ENCODE measurements at places on chromosomes 16 and 17.

DNA sequence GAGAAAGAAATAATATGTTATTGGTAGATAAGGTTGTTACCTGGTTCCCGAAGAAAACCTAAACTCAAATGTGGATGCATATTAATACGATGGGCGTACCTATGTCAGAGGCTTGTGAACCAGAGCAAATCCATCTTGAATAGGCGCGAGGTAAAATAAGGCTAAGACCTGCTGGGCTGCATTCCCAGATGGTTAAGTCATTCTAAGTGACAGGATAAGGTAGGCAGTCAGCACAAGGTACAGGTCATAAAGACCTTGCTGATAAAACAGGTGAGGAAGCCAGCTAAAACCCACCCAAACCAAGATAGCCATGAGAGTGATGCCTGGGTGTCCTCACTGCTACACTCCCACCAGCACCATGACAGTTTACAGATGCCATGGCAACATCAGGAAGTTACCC is 1400.1 kb downstream of the CDH8 start:
- H3K27me3 ChIP-seq = no peaks in the 10 kb centered on the region
- peak overlapping the region; percentile 24 for H3K27ac ChIP-seq
- H3K36me3 ChIP-seq = no peaks in the 10 kb centered on the region
- DNase-seq = no peak
- no peak overlapping the region for H3K4me3 ChIP-seq

DNA sequence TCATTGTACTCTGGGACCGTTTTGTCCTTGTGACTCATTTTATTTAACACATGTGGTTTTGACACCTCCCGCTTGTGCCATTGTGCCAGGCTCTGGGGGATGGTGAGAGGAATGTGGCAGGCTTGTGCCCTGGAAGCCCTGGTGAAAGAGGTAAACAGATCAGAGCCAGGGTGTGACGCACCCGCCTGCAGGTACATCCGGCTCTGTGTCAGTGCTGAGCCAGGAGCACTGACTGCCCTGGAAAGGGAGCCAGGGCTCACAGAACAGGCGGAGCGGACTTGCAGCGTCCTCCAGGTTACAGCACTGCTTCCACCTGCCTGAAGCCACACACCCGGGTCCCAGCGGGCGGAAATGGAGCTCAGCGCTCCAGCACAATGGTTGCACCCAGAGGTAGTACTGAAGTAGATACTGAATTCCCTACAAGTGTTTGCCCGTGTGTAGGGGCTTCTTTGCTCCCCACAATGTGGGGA is 30.6 kb downstream of the CDRT15 start:
- H3K4me3 ChIP-seq = no peak overlapping the region
- peaks cover 7% of the 10 kb centered on the region for H3K4me1 ChIP-seq
- no peak overlapping the region for H3K27ac ChIP-seq
- H3K27me3 ChIP-seq = no peaks in the 10 kb centered on the region
- H3K36me3 ChIP-seq = 0 out of 2 replicates have a peak, but pooled peaks cover 10% of the 10 kb centered on the region

- peaks cover 4% of the 10 kb centered on the region for H3K36me3 ChIP-seq
- no peaks in the 10 kb centered on the region for H3K27me3 ChIP-seq
- peaks cover 6% of the 10 kb centered on the region for H3K4me1 ChIP-seq
- no peak overlapping the region for H3K27ac ChIP-seq
- DNase-seq = no peak
- no peak overlapping the region for H3K4me3 ChIP-seq
Measured at GRCh38 chr16:27221576-27222248, 18.4 kb downstream of the KDM8 start.

- H3K4me1 ChIP-seq = no peaks in the 10 kb centered on the region
- H3K27me3 ChIP-seq = no peaks in the 10 kb centered on the region
- no peak overlapping the region for H3K4me3 ChIP-seq
- no peak overlapping the region for H3K27ac ChIP-seq
Measured at GRCh38 chr17:66990047-66990446, 25.5 kb downstream of the CACNG4 start.

GRCh38 chr17:42553866-42554249 is 1.1 kb downstream of the HSD17B1 start:
- DNase-seq = no peak
- peak overlapping the region; percentile 83 for H3K4me3 ChIP-seq
- no peaks in the 10 kb centered on the region for H3K36me3 ChIP-seq
- no peaks in the 10 kb centered on the region for H3K27me3 ChIP-seq
- no peaks in the 10 kb centered on the region for H3K4me1 ChIP-seq
- H3K27ac ChIP-seq = peak overlapping the region; percentile 74

GRCh38 chr16:81469710-81470535 is 25.3 kb downstream of the CMIP start:
- no peak overlapping the region for H3K4me3 ChIP-seq
- H3K36me3 ChIP-seq = peaks cover 44% of the 10 kb centered on the region
- no peaks in the 10 kb centered on the region for H3K27me3 ChIP-seq

DNA sequence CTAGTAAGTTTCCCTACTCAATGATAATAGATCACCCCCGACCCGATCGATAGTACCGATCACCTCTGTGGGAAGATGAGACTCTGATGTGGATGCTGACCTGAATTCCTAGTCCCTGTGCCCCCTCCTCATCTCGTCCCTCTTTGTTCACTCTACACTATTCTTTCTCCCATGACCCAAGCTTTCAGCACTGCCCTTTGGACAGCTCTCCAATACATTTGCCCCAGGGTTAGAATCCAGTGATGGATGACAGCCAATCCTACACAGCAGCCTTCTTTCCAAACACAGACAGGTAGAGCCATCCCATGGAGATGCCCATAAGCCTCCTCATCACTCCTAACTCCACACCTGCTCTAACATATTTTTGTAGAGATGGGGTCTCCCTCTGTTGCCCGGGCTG is 141.1 kb downstream of the GSG1L start:
- no peak overlapping the region for H3K4me3 ChIP-seq
- no peak for DNase-seq
- H3K27ac ChIP-seq = no peak overlapping the region
- no peaks in the 10 kb centered on the region for H3K36me3 ChIP-seq
- H3K4me1 ChIP-seq = no peaks in the 10 kb centered on the region
- H3K27me3 ChIP-seq = no peaks in the 10 kb centered on the region

DNA sequence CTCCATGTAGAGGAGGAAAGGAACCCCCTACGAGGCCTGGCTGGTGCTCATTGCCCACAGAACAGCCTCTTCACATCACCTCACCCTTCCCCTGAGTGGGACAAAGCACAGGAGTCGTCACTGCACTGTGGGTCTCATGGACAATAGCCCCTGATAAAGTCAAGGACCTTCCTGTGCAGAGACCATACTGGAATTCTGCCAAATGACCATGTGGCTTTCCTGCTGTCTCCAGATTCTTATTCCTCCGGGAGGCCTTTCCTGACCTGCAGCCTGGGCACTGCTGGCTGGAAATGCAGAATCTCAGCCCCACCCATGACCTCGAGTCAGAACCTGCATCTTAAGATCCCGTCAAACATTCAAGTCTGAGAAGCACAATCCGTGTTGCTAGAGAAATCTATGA is 60.5 kb upstream of the ERN1 start:
- no peak for DNase-seq
- peaks cover 46% of the 10 kb centered on the region for H3K36me3 ChIP-seq
- no peak overlapping the region for H3K4me3 ChIP-seq
- no peaks in the 10 kb centered on the region for H3K4me1 ChIP-seq

GRCh38 chr16:5479926-5480325 is 382.3 kb upstream of the EEF2KMT start:
- H3K4me1 ChIP-seq = no peaks in the 10 kb centered on the region
- H3K4me3 ChIP-seq = no peak overlapping the region
- no peaks in the 10 kb centered on the region for H3K36me3 ChIP-seq
- H3K27me3 ChIP-seq = no peaks in the 10 kb centered on the region

GRCh38 chr17:50268743-50269275 is 5.5 kb upstream of the TMEM92 start:
- H3K27ac ChIP-seq = no peak overlapping the region
- no peaks in the 10 kb centered on the region for H3K27me3 ChIP-seq
- H3K36me3 ChIP-seq = no peaks in the 10 kb centered on the region
- peaks cover 12% of the 10 kb centered on the region for H3K4me1 ChIP-seq
- DNase-seq = peak; percentile 24

DNA sequence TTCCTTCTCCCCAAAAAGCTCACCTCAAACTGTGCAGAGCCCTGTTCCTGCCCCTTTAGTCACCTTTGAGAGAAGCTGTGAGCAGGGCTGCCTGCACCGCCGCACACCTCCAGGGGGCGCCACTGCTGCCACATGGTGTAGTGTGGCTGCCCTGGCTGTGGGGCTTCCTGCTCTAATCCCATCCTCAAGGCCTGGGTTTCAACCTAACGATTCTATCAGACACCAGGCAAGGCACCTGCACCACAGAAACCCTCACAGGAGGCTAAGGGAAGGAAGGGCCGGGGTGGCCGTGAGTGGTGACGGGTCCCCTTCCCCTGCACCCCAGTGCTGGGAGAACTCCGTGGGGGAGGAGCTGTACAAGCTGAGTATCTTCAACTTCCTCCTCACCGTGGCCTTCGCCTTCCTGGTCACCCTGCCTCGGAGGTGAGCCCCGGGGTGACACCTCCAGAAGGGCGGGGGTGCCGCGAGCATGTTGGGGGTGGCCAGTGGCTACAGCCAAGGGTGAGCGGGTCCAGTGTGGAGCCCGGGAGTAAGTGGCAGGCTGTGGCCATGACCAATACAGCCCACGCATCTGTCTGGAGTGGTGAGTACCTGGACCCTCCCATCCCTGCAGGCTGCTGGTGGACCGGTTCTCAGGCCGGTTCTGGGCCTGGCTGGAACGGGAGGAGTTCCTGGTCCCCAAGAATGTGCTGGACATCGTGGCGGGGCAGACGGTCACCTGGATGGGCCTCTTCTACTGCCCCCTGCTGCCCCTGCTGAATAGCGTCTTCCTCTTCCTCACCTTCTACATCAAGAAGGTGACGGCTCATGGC is 7.0 kb downstream of the TMC8 start:
- H3K4me1 ChIP-seq = peaks cover 23% of the 10 kb centered on the region
- H3K4me3 ChIP-seq = no peak overlapping the region
- H3K27ac ChIP-seq = no peak overlapping the region
- no peaks in the 10 kb centered on the region for H3K27me3 ChIP-seq
- DNase-seq = peak; percentile 72

DNA sequence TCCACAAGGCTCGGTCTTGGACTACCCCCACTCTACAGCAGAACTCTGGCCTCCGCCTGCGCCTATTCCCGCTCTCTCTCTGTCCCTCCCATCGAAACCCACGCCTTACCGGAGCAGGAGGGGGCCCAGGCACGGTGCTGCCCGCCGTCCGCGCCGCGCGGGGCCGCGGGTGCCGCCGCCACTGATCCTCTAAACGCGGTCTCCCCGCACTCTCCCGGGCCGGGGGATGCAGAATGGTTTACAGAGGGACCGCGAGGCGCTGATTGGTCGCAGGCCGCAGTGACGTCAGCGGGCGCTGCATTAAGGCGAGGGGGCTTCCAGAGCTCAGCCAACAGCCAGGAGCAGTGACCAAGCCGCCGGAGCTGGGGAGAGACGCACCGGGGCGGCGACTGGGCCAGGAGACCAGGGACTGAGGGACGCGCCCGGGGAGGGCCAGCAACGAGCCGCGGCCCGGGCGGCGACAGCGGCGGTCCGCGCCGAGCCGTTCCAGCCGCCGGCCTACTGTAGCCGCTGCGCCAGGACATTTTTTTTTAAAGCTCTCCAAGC is 747 bp upstream of the LHX1 start:
- DNase-seq = no peak
- no peaks in the 10 kb centered on the region for H3K4me1 ChIP-seq
- H3K27ac ChIP-seq = no peak overlapping the region
- H3K27me3 ChIP-seq = peaks cover 98% of the 10 kb centered on the region

- H3K4me1 ChIP-seq = no peaks in the 10 kb centered on the region
- no peaks in the 10 kb centered on the region for H3K36me3 ChIP-seq
- no peak overlapping the region for H3K4me3 ChIP-seq
- no peak for DNase-seq
Measured at GRCh38 chr17:34598161-34598776, 18.9 kb downstream of the TMEM132E start.

DNA sequence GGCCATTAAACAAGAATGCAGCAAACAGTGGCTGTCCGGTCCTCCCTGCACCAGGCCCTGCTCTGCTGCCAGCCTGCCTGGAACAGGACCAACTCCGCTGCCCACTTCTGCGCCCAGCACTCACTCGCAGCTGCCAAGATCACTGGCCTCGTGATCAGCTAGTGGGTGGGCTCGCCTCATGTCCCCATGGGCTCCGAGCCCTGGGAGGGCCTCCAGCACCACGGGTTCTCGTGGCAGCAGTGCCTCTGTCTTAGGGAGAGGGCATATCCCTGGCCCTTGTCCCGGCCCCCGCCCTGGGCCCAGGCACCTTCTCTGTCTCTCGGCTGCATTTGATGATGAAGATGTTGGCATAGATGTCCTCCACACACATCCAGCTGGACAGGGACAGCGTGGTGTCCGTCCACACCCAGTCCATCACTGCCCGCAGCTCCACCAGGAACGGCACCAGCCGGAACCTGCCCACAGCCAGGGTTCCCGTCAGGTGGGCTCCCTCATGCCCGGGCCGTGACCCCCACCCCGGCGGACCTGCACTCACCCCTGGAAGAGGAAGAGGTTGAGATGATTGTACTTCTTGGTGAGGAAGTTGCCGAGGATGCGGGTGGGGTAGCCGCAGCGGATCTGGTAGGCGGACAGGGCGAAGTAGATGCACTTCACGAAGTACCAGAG is 13.1 kb downstream of the CTU2 start:
- H3K4me1 ChIP-seq = no peaks in the 10 kb centered on the region
- H3K27ac ChIP-seq = no peak overlapping the region
- DNase-seq = no peak
- H3K36me3 ChIP-seq = peaks cover 95% of the 10 kb centered on the region
- no peak overlapping the region for H3K4me3 ChIP-seq
- H3K27me3 ChIP-seq = no peaks in the 10 kb centered on the region

- no peak overlapping the region for H3K4me3 ChIP-seq
- DNase-seq = peak; percentile 64
- no peak overlapping the region for H3K27ac ChIP-seq
- no peaks in the 10 kb centered on the region for H3K27me3 ChIP-seq
- no peaks in the 10 kb centered on the region for H3K36me3 ChIP-seq
Measured at GRCh38 chr16:2948807-2949704, 15.0 kb upstream of the KREMEN2 start.

DNA sequence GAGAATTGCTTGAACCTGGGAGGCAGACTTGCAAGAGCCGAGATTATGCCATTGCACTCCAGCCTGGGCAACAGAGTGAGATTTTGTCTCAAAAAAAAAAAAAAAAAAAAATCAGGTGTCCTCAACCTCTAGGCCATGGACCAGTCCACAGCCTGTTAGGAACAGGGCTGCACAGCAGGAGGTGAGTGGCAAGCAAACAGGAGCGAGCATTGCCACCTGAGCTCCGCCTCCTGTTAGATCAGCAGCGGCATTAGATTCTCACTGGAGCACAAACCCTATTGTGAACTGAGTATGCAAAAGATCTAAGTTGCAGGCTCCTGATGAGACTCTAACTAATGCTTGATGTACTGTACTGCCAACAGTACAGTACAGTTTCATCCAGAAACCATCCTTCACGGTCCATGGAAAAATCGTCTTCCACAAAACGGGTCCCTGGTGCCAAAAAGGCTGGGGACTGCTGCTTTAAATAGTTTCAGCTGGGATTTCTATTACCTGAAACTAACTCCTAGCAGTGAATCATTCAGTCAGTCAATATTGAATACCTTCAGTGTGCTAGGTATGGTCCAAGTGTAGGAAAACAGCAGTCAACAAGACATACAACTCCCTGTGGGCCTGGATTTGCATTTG is 56.3 kb upstream of the DHX40 start:
- H3K4me3 ChIP-seq = no peak overlapping the region
- DNase-seq = no peak
- no peak overlapping the region for H3K27ac ChIP-seq
- H3K36me3 ChIP-seq = no peaks in the 10 kb centered on the region

Measured in RWPE2 (cell line).